ENCODE measurements at places on chromosomes 4 and X.

DNA sequence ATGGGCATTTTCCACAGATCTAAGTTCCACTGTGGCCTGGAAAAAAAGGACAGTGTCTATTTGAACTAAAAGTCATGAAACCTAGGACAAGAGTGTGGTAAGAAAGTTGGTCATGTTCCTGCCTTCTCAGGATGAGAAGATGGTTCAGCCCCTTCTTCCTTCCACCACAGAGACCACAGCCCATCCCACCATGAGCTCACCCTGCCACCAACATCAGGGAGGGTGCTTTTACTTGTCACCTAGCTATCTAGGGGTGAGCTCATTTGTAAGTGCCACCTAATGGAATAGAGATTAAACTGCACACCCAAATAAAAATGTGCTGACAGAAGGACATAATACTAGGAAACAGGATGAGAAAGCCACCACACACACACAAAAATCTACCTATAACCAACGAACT lies 235.9 kb downstream of the SPIN4 start:
- no peak for DNase-seq

DNA sequence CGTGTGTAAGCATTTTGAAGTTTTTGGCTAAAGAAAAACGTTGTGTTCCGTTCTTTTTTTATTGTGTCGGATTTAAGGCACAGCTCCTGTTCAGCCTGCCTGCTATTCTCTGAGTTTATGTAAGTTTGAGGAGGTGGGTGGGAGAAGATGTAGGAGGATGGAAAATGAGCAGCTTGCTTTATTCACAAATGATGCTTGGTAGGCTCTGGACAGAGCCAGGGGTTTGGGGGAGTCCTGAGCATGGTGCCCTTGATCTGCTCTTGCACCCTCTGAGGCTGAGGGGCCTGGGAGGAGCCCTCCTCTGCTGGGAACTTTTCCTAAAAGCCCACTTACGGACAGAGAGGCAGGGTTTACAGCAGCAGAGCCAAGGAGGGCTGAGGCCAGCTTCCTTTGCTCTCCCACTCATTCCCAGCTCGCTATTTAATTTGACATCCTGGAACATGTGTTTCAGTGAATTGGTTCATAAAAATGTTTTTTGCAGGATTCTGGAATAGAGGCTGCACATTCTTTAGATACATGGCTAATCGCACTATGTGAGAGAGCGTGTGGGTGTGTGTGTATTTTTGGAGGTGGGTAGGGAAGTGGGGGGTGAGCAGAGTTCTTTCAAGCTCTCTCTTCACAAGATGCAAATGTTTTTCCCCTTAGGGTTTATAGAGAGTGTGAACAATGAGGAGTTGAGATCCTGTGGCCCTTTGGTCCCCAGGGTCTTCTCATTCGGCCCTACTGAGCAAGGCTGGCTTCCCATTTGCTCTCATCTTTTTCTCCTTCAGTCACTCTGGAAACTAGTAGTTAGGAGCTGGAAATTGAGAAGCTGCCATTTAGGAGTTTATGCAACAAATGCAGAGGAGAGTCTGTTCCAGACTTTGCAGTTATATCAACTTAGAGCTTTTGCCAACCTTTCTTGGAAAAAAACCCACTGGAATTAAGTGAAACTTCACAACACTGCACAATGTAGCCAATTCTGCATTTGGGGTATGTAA lies 32.1 kb downstream of the TMEM131L start:
- DNase-seq: no peak

DNA sequence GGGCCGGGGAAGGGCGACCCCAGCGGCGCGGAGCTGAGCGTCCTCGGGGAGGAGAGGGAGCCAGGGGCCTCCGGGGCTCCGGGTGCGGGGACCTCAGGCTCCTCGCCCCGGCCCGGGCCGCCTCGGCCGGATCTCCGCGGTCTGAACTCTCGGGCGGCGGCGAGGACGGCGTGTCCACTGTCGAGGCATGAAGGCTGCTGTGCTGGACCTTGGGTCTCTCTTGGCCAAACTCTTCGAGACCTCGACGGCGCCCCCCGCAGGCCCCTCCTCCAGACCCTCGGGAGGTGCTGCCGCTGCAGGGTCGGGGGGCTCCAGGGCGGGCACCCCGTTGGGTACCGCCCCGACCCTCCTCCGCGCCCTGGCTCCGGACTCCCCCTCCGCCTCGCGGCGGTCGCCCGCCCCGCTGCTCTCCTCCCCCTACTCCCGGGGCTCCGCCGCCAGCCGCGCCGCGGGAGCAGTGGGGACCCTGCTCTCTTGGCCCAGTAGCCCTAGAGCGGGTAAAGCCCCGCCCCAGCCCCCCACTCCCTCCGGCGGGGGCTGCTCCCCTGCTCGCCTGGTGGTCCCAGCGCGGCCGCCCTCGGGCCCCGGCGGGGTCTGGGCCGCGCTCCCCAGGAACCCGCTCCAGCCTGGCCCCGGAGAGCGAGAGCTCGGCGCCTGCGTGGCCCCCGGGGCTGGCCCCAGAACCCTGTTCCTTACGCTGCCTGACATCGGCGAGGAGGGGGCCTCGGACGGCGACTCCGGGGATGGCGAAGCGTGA lies 564 bp downstream of the FAM149A start:
- no peak for DNase-seq

DNA sequence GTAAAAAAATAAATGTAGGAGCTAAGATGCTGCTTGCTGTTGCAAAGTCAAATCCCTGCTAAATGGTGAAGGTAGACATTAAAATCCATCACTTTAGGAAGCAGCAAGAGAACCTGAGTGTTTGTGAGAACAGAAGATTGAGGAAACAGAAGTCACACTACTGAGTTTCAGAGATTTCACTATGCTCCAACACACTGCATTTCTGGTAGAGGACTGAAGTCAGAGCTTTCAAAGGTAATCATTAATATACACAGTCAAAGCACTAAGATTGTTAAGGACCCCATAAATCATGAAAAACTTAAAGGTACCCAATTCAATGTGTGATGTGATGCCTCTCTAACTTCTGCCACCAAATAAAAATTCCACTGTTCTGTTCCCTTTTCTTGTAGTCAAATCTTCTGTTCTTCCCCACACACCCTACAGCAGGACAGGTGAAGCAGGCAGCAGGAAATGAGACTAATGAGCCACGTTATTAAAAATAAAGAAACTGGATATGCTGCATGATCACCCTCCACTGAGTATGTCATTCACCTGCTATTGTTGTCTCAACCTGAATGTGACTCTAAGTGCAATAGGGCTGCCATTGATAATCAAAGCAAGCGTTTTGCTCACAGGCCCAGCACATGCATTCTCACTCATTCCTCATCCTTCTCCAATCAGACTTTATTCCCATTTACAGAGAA lies 28.9 kb upstream of the APELA start:
- DNase-seq: no peak

- no peak for DNase-seq
Measured at GRCh38 chr4:76952656-76953582, 3.4 kb downstream of the SEPTIN11 start.

GRCh38 chr4:181701214-181701613 lies 542.0 kb upstream of the TENM3 start:
- no peak for DNase-seq

DNA sequence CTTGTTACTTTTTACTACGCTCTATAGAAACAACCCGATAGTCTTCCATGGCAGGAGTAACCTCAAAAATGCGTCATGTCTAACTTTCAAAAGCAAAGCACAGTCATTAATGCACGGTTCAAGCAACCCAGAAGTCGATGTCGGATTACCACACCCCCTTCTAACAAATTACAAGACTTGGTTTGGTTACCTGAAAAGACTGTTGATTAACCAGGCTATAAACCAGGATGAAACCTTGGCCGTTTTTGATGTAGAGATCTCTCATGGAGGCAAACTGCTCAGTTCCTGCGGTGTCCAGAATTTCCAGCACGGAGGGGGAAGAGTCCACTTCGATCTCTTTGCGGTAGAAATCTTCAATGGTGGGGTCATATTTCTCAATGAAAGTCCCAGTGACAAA lies 2.4 kb downstream of the RAP2C start:
- DNase-seq: no peak
